Activated CD4-positive, alpha-beta T cell treated with anti-CD3 and anti-CD28 coated beads, Interleukin-2, amount 10 ng/mL, durations not matched to agents 7 days and 5 days (primary cell): ENCODE measurements at places on chromosomes 11 and 22.

- peaks cover 2% of the 10 kb centered on the region for H3K27me3 ChIP-seq
- H3K36me3 ChIP-seq, result no peaks in the 10 kb centered on the region
- no peaks in the 10 kb centered on the region for H3K4me1 ChIP-seq
- no peak overlapping the region for H3K4me3 ChIP-seq
- H3K27ac ChIP-seq, result no peak overlapping the region
- no peak for DNase-seq
Observed at GRCh38 chr11:12938590-12939247, 70.4 kb upstream of the RASSF10 start.

GRCh38 chr11:43356336-43356735 is 2.4 kb upstream of the TTC17 start:
- peak overlapping the region; percentile 39 for H3K27ac ChIP-seq
- no peak for DNase-seq
- no peaks in the 10 kb centered on the region for H3K27me3 ChIP-seq
- H3K4me1 ChIP-seq, result peaks cover 32% of the 10 kb centered on the region

DNA sequence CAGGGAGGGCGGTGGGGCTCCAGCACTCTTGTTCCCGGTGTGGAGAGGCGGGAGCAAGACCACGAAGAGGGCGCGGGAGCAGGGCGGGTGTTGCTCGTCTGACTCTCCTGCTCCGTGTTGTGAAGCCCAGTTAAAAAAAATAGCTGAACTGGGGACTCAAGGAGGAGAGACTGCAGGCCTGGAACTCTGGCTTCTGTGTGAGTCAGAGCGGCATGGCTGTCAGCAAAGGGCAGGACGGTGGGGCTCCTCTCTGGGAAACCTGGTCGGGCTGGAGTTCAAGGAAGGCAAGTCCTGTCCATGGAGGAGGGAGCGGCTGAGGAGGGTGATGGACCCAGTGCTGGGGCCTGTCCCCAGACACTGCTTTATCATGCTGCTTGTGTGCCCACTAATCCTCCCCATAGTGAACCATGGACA is 152.3 kb downstream of the FEZ1 start:
- H3K36me3 ChIP-seq, result no peaks in the 10 kb centered on the region
- H3K27ac ChIP-seq, result no peak overlapping the region
- H3K27me3 ChIP-seq, result peaks cover 4% of the 10 kb centered on the region
- no peak for DNase-seq
- H3K4me1 ChIP-seq, result no peaks in the 10 kb centered on the region
- no peak overlapping the region for H3K4me3 ChIP-seq

DNA sequence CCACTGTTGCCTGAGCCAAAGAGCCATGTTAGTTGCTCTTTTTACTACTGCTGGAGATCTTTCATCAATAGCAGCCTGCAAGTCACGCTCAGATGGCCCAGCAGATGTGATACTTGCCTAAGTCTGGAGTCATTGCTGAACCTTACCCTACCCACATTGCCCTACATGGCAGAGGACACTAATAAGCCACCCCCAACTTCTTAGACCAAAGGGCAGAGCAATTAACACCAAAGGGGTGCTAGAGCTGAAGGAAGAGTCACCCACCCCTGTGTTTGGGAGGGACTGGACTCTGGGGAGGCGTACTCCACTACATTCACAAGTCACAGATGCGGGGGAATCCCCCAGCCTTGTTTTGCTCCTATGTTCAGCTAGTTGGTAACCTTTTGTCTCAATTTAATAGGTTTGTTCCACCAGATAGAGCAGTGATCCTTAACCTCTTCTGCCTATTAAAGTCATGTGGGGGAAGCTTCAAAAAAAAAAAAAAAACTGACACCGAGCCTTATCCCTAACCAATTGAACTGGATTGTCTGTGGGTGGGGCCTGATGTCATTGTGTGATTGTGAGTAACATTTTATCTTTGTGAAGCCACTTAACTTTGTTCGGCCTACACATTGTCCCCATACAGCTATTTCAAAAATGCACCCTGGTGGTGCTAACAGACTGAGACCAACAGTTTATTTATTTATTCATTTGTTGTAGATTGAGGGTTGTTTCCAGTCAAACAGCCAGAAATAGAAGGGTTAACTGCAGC is 13.1 kb downstream of the ADM start:
- no peaks in the 10 kb centered on the region for H3K36me3 ChIP-seq
- peaks cover 9% of the 10 kb centered on the region for H3K27me3 ChIP-seq
- H3K4me3 ChIP-seq, result no peak overlapping the region
- DNase-seq, result no peak
- H3K4me1 ChIP-seq, result peaks cover 8% of the 10 kb centered on the region

- H3K27me3 ChIP-seq, result peaks cover 3% of the 10 kb centered on the region
- no peak overlapping the region for H3K4me3 ChIP-seq
- peaks cover 12% of the 10 kb centered on the region for H3K4me1 ChIP-seq
- no peak for DNase-seq
- no peaks in the 10 kb centered on the region for H3K36me3 ChIP-seq
- no peak overlapping the region for H3K27ac ChIP-seq
Observed at GRCh38 chr11:129434641-129435498, 59.2 kb downstream of the BARX2 start.

DNA sequence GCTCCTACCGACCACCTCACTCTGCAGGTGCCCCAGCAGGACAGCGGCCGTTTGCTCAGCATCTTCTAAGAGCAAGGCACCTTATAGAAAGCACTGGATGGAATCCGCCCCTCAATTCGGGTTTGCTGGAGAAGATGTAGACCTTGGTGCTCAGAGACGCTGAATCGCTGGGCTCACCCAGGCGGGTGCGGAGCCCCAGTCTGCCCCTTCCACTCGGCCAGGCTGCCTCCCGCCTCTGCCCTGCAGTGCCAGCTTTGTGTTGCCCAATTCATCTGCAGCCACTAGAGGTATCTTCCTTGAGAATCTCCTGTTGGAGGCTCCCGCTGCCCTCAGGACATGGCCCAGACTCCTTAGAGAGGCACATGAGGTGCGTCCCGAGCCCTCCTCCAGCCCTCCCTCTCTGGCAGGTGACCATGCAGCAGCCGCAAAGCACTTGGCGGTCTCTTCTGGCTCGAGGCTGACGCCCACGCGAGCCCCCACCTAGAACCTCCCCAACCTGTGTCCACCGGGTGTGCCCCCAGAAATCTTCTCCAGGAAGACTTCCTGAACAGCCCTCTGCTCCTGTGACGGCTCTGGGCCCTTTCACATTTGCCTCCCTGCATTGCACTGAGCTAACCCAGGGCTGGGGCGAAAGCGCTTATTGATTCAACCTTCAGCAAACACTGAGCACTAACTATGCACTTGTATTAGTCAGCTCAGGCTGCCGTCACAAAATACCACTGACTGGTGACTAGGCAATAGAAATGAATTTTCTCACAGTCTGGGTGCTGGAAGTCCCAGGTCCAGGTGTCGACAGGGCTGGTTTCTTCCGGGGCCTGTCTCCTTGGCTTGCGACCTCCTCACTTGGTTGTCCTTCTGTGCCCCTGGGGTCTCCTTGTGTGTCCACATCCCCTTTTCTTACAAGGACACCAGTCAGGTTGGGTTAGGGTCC is 117.5 kb downstream of the WNT7B start:
- no peak overlapping the region for H3K27ac ChIP-seq
- no peak for DNase-seq
- no peak overlapping the region for H3K4me3 ChIP-seq
- peaks cover 5% of the 10 kb centered on the region for H3K4me1 ChIP-seq
- H3K27me3 ChIP-seq, result peaks cover 14% of the 10 kb centered on the region

GRCh38 chr11:116864531-116864930 is 27.1 kb upstream of the APOA1 start:
- no peaks in the 10 kb centered on the region for H3K27me3 ChIP-seq
- DNase-seq, result no peak
- no peak overlapping the region for H3K27ac ChIP-seq
- H3K4me1 ChIP-seq, result peaks cover 5% of the 10 kb centered on the region
